Daoy (cell line): ENCODE measurements at places on chromosomes 6 and 20. TPM values are rescaled to one million over a fixed set of nuclear protein-coding genes. Genes with fewer than 3 reads are reported as not detected.
A peak's percentile ranks its signal among the peaks of the same experiment; 100 is the strongest.

SLC44A4 gene
- not detected in 2 replicates for total RNA-seq

PROKR2 gene
- total RNA-seq = not detected in 2 replicates

SPEF1 gene
- total RNA-seq = 0.51 TPM in 1 of 2 replicates, not detected in the other

CTCFL gene
- 0.06 TPM in 1 of 2 replicates, not detected in the other for total RNA-seq

MAS1 gene
- not detected in 2 replicates for total RNA-seq

CD2AP gene
- 53.8 and 61.6 TPM in 2 replicates for total RNA-seq

CDK19 gene
- total RNA-seq = 8.2 and 10.2 TPM in 2 replicates

ANKS1A gene
- total RNA-seq = 10.3 and 14.8 TPM in 2 replicates

TAGAP gene
- total RNA-seq = not detected in 2 replicates

SAMD5 gene
- 2.0 and 2.7 TPM in 2 replicates for total RNA-seq

TRIM10 gene
- not detected in 2 replicates for total RNA-seq

DNA sequence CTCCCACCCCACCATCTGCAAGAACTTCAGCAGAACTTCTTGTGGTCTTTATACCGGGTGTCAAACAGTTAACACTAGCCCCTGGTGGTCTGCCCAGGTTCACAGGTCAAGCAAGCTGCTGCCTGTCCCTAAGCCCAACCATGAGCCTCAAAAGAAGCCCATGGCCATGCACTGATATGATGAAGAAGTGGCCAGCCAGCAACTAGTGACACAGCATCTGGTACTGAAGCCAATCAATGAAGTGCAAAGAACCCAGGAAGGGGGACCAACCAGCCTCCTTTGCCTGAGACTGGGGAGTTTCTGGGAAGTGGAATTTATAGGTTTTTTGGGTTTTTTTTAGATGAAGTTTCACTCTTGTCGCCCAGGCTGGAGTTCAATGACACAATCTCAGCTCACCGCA lies 127.8 kb downstream of the MAFB start:
- no peak for DNase-seq

GRCh38 chr6:104591573-104592334 lies 268.0 kb downstream of the HACE1 start:
- DNase-seq = no peak

GRCh38 chr6:19714434-19715166 lies 122.6 kb upstream of the ID4 start:
- DNase-seq = peak; percentile 59

DNA sequence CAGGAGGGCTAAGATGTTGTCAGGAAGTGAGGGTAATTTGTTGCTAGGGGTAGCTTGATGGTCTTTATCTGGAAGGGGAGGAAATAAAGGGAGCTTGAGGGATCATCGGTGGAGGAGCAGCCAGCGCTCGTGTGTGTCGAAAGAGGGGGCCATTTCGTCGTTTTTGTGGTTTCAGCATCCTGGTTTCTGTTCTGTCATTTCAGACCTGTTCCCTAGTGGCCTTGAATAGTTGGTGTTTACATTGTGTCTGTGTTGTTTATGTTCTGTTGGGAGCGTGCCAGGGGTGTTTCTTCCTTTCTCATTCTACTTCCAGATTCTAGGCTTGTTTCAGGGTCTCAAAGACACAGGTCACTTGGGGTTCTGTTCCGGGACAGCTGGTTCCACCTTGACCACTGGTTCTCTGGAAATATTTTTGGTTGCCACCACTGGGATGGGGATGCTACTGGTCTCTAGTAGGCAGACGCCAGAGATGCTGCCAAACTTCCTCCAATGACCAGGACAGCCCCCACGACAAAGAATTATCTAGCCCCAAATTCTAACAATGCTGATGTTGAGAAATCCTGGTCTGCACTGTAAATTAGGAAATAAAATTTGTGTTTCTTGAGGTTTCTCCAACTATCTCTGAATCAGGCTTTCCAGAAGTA lies 113.9 kb upstream of the NAA20 start:
- DNase-seq = no peak

- DNase-seq = no peak
Measured at GRCh38 chr20:37726971-37727956, 33.4 kb downstream of the CTNNBL1 start.

DNA sequence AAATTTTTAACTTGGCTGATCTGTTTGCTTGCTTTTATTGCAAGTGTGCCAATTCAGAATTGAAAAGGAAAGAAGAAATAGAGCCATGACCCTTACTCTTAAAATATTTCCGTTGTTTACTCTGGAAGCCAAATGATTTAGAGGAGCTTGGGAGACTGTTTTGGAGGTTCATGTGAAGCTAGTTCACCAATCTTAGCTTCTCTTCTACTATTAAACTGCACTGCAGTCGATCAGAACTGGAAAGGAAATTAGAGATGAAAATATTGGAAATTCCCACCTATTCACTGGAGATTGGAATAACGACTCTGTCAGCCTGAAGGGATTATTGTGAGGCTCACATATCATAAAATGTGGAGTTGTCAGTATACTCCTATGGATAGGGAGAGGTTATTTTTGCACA lies 81.8 kb downstream of the MLIP start:
- no peak for DNase-seq

- DNase-seq = no peak
Measured at GRCh38 chr20:62267543-62267942, 29.2 kb downstream of the OSBPL2 start.

GRCh38 chr20:58626051-58626450 lies 25.0 kb upstream of the STX16 start:
- no peak for DNase-seq

DNA sequence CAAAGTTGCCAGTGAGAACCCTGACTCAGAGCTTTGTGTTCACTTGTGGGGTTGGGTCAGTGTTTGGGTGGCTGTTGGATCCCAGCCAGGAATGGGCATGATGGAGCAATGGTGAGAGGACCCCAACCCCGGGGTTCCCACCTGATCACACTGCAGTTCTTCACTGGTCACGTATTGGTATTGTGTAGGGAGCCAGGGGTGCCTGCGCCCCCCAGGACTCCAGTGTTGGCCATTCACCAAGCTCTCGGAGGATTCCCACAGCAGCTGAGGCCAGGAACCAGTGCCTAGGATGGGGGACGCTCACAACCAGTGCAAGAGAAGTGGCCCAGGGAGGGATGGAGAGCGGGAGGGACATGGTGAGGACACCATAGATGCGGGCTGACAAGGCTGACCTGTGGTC lies 207.2 kb downstream of the CDH4 start:
- no peak for DNase-seq

- peak; percentile 93 for DNase-seq
Measured at GRCh38 chr6:32369660-32370059, 2.0 kb downstream of the TSBP1 start.

GRCh38 chr6:23180504-23181293 lies 611.3 kb downstream of the HDGFL1 start:
- DNase-seq = peak; percentile 59

- DNase-seq = no peak
Measured at GRCh38 chr6:142367501-142368018, 65.8 kb downstream of the ADGRG6 start.

DNA sequence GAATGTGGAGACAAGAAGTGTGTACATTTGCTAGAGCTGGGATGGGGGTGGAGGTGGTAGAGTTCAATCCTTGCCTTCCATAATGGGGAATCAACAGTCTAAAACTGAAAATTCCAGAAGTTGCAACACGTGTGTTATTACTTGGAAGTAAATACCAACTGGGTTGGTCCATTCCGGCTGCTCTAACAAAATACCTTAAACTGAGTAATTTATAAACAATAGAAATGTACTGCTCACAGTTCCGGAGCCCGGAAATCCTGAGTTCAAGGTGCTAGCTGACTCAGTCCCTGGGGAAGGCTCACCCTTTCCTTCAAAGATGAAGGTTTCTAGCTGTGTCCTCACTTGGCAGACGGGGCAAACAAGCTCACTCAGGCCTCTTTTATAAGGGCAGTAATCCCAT lies 59.0 kb downstream of the RIN2 start:
- peak; percentile 51 for DNase-seq

- no peak for DNase-seq
Measured at GRCh38 chr6:166705069-166705468, 78.0 kb upstream of the RPS6KA2 start.

- DNase-seq = no peak
Measured at GRCh38 chr20:56861590-56861989, 232.5 kb downstream of the TFAP2C start.

- DNase-seq = no peak
Measured at GRCh38 chr6:125296471-125296870, 5.3 kb downstream of the HDDC2 start.

DNA sequence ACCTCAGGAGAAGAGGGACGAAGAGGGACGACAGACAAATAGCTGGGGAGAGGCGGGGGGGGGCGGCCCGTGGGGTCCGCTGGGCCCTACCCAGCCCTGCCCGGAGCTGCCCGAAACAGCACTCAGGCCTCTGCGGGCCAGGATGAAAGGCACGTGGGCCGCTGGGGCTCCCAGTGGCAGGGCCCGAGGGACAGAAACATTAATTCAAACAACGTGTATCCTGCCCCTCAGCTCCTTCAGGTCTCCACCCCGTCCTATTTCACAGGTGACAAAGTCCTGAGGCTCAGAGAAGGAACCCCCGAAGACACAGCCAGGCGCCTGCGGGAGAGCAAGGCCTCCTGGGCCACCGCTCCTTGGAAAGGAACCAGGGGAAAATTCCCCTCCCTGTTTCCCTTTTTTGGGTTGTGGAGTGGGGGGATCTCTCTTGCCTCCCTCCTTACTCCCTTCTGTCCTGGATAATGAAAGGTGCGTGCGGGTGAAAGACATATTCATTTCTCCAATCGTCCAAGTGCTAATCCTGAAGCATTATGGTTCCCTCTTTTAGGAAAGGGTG lies 93.3 kb downstream of the RNASET2 start:
- no peak for DNase-seq

GRCh38 chr6:42118162-42119001 lies 24.0 kb downstream of the C6orf132 start:
- DNase-seq = no peak

GRCh38 chr6:11245381-11246256 lies 13.2 kb upstream of the NEDD9 start:
- DNase-seq = no peak

GRCh38 chr6:72580281-72580940 lies 41.5 kb upstream of the KCNQ5 start:
- peak; percentile 76 for DNase-seq

DNA sequence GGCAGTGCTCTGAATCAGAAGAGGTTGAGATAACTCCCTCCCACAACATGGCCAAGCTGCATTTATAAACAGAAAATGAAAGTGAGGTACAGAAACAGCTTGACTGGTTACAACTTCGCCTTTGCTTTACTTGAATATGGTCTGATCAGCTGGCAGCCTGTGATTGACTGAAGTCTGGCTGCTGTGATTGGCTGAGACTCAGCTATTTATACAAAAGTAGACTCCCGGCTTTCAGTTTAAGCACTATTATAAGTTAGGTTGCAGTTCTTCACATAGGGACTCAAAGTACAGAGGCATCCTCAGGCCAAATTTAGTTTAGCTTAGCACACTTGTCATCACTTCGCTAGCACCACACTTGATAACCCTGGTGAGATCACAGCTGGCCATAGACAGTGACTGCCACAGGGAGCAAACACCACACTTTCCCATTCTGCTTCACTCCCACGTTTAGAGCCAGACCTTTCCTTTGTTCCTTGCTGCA lies 362.6 kb downstream of the EPM2A start:
- DNase-seq = no peak
